Stomach (tissue), 19 donors: ENCODE measurements at places on chromosomes 2 and 18. TPM values are rescaled to one million over a fixed set of nuclear protein-coding genes. Genes with fewer than 3 reads are reported as not detected.

Gene ALKAL2
- 29.8 TPM for total RNA-seq

Gene MRO
- total RNA-seq: 0.45 TPM

Gene BMP10
- total RNA-seq: not detected

Gene PDCD1
- total RNA-seq: not detected

Gene KRTCAP3
- total RNA-seq: not detected

Gene ALPP
- not detected for total RNA-seq

Gene ST8SIA3
- not detected for total RNA-seq

Gene MSTN
- not detected for total RNA-seq
